Glomerular endothelial cell (primary cell): ENCODE measurements at places on chromosomes 3 and 15. TPM values are rescaled to one million over a fixed set of nuclear protein-coding genes. Genes with fewer than 3 reads are reported as not detected.
A peak's percentile ranks its signal among the peaks of the same experiment; 100 is the strongest.

- DNase-seq: no peak
Observed at GRCh38 chr3:113450911-113451310, 9.6 kb upstream of the CFAP44 start.

- no peak for DNase-seq
Observed at GRCh38 chr3:13509059-13509815, 29.1 kb downstream of the HDAC11 start.

DNA sequence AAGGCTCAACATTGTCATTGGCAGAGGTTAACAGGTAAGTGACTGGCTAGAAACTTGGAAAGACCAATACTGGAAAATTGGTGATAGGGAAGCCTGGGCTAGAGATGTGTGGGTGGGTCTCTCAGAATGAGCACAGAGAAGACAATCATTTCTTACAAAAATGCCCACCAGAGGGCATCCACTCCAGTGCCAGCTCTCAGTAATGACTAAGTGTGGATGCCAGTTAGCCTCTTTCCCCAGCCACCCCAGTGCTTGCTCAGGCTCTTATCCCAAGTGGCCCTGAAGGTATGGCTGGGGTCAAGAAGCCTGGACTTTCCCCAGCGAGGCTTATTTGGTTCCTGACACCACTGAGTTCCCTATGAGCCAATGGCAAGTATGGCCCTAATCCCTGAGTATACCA lies 115.9 kb upstream of the ST8SIA2 start:
- no peak for DNase-seq

The ZNF445 gene
- total RNA-seq: 5.1 and 8.9 TPM in 2 replicates

- no peak for DNase-seq
Observed at GRCh38 chr3:12755754-12756153, 3.3 kb downstream of the TMEM40 start.

- DNase-seq: no peak
Observed at GRCh38 chr3:161148832-161149475, 43.8 kb upstream of the B3GALNT1 start.

DNA sequence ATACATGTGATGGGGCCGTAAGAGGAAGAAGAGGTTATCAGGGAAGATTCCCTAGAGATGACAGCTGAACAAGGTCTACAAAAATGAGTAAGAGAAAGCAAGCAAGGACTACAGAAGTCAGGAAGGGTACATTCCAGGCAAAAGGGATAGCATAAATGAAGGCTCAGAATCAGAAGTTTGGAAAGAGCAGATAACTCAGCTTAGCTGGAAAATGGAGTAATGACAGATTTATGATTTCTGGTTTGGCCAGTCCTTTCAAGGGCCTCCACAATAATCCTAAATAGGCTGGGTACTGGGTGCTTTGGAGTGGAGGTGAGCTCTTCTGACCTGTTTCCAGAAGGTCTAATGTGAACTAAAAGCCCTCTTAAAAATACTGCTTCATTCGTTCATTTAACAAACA lies 110.7 kb downstream of the MYO5A start:
- DNase-seq: no peak

DNA sequence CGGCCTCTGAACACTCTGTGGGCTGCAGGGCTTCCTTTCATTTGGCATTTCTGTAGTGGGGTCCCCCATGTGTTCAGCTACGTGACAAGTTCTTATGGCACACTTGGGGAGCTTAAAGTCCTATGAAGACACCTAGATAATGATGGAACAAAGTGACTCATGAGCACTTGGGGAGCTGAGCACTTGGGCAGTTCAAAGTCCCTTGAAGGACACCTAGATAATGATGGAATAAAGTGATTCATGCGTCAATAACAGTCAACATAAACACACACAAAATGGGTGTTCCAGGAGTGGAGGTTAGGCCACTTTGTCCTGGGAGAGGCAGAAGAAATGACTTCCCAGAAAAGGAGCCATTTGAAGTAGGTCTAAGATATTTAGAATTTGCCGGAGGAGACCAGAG lies 66.6 kb downstream of the LDHAL6B start:
- no peak for DNase-seq

GRCh38 chr15:91867581-91868026 lies 14.1 kb downstream of the SLCO3A1 start:
- DNase-seq: no peak

GRCh38 chr3:71784914-71785531 lies at the start of gene PROK2:
PROK2 (minus strand) TSS chr3:71785148; CDS start chr3:71785052, 96 bp downstream.
- DNase-seq: no peak

DNA sequence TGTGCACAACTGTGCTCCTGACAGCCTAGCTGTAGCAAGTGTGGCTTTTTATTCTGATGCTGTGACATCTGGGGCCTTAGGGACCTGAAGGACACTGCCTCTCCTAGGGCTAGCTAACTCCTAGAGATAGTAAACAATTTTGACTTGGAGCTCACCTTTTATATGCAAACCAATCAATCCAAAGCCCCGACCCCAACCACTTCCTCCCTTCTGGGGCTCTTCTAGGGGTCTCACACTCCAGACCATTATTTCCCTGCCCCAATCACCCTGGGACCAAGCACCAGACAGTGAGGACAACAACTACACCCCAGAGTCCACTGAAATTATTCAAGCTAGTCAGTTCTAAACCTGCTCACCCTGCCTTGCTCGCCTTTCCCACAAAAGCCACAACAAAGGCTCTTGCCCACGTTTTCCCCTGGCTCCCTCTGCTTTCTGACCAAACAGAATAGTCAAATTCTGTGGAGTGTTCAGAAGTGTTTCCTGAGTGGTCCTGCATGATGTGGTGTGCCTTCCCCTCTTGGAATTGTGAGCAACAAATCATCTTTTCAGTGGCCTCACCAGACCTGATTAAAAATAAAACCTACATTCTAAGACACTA lies 84.2 kb upstream of the WNT5A start:
- no peak for DNase-seq

GRCh38 chr3:125602752-125603649 lies 7.7 kb upstream of the OSBPL11 start:
- peak; percentile 45 for DNase-seq

DNA sequence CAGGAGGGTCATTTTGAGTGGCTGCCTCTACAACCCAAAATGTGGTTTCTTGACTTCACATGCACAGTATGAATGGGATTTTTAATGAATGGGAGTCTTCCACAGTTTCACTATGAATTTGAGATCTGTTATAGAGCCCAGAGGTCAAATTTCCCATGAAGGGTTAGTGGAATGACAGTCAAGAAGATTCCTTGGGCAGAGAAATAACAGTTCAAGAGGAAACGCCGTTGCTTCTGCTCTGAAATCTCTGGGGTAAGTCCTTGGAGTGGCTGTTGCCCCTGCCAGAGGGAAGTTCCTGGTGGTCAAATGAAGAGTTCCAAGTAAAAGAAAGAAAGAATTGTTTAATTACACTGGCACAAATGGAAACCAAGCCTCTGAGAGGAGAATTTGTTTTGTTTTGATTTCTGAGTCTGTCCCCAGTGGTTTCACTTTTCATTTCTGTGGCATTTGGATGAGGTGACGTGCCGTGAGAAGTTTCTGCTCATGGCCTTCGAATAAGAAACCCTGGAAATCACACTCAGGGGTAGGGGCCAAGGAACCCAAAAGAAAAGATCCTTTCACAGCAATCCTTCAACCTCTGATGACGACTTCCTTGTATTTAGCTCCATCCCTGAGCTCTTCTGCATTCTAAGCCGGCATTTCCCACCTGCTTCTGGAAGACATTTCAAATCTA lies 77.5 kb upstream of the IL12A start:
- DNase-seq: no peak

DNA sequence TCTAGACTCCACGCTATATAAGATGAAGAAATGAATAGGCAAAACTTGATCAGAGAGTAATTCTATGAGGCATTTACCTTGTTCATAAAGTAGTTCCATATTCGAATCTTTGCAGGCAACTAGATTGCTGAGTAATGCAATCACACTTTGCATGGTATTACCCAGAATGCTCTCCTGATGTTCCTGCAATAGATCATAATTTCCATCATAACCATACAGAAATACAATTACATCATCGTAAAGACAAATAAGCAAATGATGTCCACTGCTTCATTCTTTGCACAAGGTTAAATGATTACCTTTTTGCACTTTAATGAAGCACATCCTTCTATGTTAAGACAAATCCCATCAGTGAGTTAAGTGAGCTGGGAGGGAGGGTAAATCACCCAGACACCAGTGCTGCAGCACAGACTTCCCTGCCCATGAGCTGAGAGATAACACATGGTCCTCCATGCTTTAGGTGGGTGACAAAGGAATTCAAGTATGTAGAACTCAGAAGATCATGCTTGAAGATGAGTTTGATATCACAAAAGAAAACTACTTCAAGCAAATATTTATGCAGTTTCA lies 366.7 kb downstream of the CTNNB1 start:
- DNase-seq: no peak

The PRKAR2A gene
- 33.1 and 35.2 TPM in 2 replicates for total RNA-seq

DNA sequence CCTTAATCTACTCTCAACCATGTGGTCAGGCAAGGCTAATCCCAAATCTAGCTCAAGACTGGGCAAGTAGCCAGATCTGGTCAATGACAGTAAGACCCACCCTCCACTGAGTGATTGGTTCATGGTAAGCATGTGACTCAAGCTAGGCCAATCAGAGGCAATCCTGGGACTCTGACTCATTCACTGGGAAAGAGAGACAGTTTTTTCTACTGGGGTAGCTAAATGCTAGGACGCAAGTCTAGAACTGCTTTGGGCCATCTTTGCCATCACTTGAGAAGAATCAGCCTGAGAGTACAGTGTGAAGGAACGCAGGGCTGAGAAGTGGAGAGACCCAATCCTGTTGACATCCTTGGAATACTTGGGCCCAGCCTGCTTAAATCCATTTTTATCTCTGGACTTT lies 9.4 kb upstream of the RAD18 start:
- DNase-seq: no peak

The OR5H2 gene
- total RNA-seq: not detected in 2 replicates

- no peak for DNase-seq
Observed at GRCh38 chr3:47416041-47416440, 35.2 kb downstream of the PTPN23 start.

- no peak for DNase-seq
Observed at GRCh38 chr3:158769549-158769948, 32.3 kb upstream of the MFSD1 start.
